Activated naive CD4-positive, alpha-beta T cell (primary cell): ENCODE measurements at places on chromosomes 12 and 14.

- DNase-seq = no peak
Measured at GRCh38 chr14:72839351-72839750, 54.5 kb downstream of the DPF3 start.

DNA sequence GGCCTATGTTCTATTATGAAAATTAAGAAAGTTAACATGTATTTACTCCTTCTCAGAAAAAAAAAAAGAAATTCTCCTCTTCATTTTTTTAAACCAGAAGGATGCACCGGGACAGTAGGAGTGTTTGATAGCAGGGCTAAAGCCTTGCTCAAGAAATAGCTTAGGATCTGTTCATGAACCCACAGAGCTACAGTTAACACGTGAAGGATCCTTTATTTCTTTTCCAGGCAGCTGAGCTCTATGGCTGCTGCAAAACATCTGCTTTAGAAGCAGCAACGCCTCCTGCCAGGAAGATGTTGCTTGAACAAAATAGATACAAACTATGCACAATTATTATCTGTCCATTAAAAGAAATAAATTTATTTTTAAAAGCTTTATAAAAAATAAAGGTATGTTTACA is 254.8 kb downstream of the PRKD1 start:
- DNase-seq = no peak

DNA sequence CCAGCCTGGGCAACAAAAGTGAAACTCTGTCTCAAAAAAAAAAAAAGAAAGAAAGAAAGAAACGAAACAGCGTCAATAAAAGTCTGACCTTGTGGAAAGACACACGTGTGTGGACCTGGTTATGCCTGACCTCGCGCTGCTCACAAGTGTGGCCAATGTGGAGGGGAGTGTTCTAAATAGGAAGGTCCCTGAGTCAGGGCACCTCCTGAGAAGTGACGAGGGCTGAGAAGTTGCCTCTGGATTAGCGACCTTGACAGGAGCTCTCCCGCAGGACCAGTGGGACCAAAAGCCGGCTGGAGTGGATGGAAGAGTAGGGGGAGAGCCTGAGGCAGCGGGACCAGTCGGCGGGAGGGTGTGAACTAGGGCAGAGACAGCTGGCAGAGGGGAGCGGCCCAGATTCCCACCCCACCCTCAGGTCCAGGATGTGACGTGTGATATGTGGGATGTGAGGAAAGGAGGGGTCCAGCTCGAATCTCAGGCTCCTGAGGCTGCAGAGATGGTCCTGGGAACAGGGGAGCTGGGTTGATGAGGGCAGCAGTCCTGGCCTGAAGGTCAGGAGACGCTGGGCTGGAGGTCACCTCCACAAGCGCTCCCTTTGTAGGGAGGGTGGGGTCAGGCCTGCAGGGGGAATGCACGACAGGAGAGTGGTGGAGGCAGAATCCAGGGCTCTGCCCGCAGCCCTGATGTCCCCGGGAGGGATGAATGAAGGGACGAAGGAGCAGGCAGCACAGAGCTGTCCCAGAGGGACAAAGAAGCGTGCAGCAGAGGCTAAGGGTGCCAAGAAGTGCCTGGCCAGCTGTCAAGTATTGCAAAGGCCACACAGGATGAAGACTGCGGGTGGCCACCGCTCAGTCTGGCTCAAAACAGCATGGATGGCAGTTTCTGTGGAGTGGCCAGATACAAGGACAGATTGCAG is 24.8 kb upstream of the GPR68 start:
- DNase-seq = no peak

- no peak for DNase-seq
Measured at GRCh38 chr12:124550123-124551089, 17.0 kb downstream of the NCOR2 start.

DNA sequence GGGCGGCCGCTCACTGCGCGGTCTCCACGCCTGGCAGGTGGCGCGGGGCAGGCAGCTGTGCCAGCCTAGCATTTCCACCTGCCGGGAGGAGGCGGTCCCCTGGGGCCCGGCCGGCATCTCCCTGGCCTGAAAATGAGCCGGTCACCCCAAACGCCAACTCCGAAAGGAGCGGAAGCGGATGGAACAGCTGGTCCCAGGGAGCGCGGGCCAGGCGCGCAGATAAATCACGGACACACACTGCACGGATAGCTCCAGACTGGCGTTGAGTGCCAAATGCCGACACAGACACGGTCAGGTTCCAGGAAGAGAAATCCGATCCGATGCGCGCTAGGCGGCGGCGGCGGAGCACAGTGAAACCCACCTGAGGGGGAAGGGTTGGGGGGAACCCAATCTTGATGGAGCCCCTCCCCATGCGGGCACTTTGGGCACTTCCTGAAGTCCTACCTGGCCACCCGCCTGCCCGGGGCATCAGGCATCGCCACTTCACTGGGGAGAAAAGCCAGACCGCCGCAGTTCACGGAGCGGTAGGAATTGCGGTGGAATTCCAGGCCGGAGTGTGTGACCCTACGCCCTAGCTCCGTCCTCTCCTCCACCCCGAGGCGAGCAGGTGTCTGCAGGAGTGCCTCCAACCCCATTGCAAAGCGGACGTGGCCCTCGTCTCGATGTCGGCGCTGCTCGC is 624 bp upstream of the PLEKHD1 start:
- no peak for DNase-seq

DNA sequence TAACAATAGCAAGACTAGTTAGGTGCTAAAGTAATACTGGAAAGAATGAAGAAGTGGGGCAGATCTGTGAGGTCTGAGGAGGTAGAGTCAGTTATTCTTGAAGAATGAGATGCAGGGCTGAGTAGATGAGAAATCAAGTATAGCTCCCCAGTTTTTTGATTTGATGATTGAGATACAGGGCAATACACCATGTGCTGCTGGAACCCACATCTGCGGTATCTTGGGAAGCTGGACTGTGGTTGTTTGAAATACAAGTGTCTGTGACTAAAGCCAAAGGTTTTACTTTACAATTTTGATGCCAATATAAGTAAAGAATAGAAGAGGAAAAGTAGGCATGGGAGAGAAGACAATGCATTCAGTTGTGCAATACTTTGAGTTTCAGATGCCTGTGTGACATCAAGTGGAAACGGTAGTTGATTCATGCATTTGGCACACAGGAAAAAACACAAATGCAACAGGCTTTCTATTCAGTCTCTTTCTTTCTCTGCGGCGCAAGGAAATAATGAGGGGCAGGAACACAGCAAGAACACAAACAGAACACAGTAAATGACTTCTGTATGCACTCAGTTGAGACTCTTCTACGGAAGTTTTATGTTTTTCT is 190.2 kb upstream of the SLC38A2 start:
- no peak for DNase-seq

DNA sequence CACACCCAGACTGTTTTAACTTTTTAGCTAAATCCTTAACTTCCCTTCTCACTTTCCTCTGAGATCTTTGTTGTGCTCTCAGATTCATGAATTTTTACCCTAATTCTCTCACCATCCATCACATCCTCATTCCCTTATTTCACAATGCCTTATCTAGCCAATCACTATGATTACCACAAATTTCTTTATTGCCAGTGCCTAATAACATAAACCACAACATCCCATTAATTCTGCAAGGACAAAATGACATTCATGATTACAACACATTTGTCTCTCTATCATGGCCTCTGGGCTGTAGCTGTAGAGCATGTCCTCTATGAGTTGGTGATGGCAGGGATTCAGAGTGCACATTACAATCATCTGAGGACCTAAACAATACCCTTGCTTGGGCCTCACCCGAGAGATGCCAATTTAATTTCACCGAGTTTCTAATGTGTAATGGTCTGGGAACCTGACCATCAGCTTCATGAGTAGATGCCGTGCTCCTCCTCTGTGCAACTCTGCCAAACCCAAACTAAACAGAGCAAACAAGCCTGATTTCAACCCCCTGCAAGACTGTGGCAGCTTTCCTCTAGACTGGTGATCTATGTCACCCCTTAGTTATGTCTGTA is 99.3 kb downstream of the SPTSSA start:
- no peak for DNase-seq

DNA sequence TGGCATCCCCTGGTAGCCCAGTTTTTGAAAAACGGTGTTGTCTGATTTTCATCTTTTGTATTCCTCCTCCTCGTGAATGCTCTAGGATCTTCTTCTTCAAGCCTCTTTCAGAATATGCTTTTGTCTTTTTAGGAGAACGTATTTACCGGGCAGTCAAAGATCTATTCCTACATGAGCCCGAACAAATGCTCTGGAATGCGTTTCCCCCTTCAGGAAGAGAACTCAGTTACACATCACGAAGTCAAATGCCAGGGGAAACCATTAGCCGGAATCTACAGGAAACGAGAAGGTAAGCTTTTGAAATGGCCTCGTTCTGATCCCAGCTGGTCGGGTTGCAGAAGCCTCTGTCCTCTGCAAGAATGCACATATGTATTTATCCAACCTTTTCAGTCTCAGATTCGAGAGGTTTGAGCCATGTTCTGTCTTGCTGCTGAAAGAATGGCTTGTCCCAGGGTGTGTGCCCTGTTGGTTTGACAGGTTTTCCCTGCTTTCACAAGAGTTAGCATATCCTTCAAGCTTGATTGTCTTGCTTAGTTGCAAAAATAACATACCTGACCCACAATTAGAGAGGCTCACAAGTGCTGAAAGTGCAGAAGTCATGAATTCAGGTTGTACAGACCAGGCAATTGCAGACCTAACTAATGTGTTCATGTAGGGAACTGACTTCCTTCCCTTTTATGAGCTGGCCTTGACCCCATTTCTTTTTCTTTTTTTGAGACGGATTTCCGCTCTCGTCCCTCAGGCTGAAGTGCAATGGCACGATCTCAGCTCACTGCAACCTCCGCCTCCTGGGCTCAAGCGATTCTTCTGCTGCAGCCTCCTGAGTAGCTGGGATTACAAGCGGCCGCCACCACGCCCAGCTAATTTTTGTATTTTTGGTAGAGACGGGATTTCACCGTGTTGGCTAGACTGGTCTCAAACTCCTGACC is 6.8 kb downstream of the KMT5A start:
- DNase-seq = no peak

DNA sequence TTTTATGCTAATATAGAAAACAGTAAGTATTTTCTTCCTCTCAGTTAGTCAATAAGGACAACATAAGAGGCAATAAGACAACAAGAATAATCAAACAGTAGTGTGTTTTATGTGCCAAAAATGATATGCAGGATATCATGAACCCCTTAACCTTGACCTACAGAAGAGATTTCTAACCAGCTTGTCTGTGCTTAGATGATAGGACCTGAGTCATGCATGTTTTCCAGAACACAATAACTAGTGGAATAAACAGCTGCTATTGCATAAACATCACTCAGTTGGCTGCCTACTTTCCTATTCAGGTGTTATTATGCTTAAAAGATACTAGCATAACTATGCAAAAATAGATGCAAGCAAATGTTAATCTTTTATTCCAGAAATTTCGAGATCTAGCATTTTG is 282.5 kb downstream of the PRKD1 start:
- no peak for DNase-seq

- no peak for DNase-seq
Measured at GRCh38 chr12:45131506-45131905, 80.6 kb upstream of the DBX2 start.

- DNase-seq = no peak
Measured at GRCh38 chr12:20390846-20391245, 22.5 kb downstream of the PDE3A start.

- DNase-seq = no peak
Measured at GRCh38 chr14:68713782-68714181, 79.1 kb downstream of the ZFP36L1 start.

- DNase-seq = no peak
Measured at GRCh38 chr12:80818878-80819277, 102.2 kb downstream of the MYF5 start.

- no peak for DNase-seq
Measured at GRCh38 chr14:96987771-96988170, 190.6 kb downstream of the VRK1 start.

DNA sequence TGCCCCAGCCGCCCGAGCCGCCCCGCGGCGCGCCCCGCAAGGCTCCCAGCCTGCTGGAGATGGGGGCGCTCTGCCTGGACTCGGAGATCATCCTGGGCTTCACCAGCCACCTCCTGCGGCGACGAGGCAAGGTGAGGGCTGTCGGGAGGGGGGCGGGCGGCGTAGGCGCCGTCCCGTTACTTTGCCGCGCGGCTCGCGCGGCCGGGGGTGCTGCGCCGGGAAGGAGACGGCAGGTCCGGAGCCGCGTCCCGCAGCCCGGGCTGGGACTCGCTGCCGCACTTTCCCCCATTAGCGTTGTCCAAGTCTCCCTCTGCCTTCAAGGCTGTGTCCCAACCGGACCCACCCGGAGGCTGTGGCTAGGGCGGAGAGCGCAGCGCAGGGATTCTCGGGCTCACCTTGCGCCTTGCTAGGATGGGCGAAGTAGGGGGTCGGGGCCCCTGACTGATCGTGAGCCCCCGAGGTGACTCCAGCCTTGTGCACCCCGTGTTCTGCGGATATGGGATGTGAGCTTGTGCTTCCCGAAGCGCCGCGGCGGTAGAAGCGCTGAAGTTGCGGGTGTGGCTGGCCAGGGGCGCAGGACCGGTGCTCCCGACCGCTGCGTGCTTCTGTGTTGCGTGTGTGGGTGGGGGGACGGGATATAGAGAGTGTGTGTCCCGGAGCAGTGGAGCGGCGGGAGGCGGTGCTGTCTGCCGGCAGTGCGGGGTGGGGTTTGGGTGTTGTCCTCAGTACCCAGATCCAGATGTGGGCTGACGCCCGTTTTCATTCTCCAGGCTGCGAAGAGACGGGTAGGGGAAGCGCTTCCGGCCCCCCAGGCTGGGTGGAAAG is 1.7 kb upstream of the KIF26A start:
- DNase-seq = no peak

DNA sequence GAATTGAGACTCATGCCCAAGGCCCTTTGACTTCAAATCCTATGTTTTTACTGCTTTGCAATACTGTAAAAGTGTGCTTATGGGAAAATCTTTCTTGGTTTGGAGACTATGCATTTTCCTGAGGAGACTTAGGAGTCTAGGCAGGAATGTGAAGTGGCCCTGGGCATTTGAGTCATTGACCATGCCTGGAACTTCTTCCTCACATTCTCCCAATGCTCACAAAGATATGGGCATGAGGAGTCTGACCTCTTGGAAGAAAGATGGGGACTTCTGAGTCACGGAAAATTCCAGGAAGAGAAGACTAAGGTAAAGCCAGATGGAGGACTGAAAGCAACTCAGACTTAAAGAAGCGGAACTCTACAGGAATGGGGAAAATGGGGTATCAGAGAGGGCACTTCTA is 38.2 kb upstream of the ZNF641 start:
- DNase-seq = no peak

DNA sequence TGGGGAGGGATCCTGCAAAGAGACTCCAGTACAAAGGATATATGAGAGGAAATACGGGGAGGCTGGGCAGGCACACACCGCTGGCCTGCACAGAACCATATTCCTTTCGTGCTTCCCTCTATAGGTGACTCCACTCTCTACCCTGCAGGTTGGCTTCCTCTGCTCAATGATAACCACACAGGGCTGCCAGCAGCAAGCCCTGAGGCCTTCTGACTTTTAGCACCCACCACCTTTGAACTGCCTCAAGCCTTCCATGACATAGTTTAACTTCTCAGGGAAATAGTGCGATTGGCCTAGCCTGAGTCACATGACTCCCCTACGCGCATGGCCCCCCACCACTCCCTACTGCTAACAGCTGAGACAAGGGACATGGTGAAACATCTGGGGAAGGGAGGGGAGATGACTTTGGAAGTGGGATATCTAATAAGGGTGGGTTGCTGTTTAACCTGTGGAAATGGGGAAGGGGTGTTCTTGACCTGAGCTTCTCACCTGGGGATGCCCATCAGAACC is 3.0 kb upstream of the FOXN3 start:
- no peak for DNase-seq

- no peak for DNase-seq
Measured at GRCh38 chr14:103131580-103131979, 8.3 kb downstream of the TNFAIP2 start.

- DNase-seq = no peak
Measured at GRCh38 chr14:52377940-52378339, 63.8 kb downstream of the PTGER2 start.
